ENCODE measurements at places on chromosomes 2 and 18.
A peak's percentile ranks its signal among the peaks of the same experiment; 100 is the strongest.

- no peak for DNase-seq
- no peaks in the 10 kb centered on the region for H3K36me3 ChIP-seq
- H3K27me3 ChIP-seq: no peaks in the 10 kb centered on the region
- H3K4me1 ChIP-seq: no peaks in the 10 kb centered on the region
Observed at GRCh38 chr2:154324601-154325000, 373.9 kb upstream of the KCNJ3 start.

- H3K27me3 ChIP-seq: no peaks in the 10 kb centered on the region
- DNase-seq: no peak
- no peaks in the 10 kb centered on the region for H3K4me1 ChIP-seq
- no peaks in the 10 kb centered on the region for H3K36me3 ChIP-seq
- H3K27ac ChIP-seq: no peak overlapping the region
Observed at GRCh38 chr2:154142480-154142879, 270.8 kb downstream of the GALNT13 start.

DNA sequence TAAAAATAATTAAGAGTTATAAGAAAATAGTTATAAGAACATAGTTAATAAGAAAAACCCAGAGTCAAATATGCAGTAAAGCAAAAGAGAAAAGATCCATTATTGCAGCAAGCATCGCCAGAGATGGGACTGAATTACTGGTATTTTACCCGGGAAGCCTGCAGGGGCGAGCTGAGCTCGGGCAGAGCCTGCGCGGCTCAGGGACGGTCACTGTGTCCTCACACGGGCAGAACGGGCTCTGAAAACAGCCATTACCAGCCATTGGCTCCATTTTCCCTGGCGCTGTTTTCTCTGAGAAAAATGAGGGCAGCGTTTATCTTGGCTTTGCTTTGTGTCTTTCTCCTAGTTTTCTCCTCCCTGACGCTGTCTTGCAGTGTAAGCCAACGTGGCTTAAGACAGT is 95.3 kb upstream of the ALKAL2 start:
- H3K4me3 ChIP-seq: no peak overlapping the region
- H3K36me3 ChIP-seq: no peaks in the 10 kb centered on the region
- no peak for DNase-seq
- no peak overlapping the region for H3K27ac ChIP-seq
- peaks cover 80% of the 10 kb centered on the region for H3K27me3 ChIP-seq

DNA sequence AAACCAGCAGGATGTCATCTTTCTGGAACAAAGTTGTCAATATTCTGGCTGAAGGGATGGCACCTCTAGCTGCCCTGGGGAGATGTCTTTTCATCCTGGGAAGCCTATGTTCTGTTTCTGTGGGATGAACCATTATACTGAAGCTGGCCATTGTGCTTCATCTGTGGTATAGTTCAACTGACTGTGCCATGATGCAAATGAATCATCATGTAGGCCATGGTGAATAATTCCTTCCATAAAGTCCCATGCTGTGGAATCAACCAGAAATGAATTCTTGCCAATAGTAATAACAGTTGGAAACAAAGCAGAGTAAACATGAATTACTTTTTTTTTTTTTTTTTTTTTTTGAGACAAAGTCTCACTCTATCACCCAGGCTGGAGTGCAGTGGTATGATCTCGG is 64.1 kb upstream of the CNGA3 start:
- H3K4me3 ChIP-seq: no peak overlapping the region
- no peak for DNase-seq
- no peaks in the 10 kb centered on the region for H3K36me3 ChIP-seq
- no peaks in the 10 kb centered on the region for H3K4me1 ChIP-seq
- H3K27ac ChIP-seq: no peak overlapping the region
- peaks cover 52% of the 10 kb centered on the region for H3K27me3 ChIP-seq

DNA sequence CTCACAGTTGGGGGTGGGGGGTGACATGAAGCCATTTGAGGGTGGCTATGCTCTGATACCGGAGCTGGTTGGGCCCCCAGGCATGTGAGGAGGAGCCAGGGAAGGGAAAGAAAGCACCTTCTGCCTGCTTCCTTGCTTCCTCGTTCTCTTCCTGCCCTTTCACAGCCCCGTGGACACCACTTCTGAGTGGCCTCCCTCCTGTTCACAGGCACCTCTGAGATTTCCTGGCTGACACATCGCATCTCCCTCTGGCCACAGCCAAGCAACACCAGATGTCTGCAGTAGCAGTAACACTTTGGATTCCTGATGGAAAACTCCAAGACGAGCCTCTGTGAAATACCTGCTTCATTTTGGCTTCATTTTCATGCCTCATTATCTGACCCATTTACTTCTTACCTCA is 64.7 kb upstream of the ST3GAL5 start:
- no peak overlapping the region for H3K27ac ChIP-seq
- no peak for DNase-seq
- peaks cover 20% of the 10 kb centered on the region for H3K27me3 ChIP-seq
- H3K4me3 ChIP-seq: no peak overlapping the region
- peaks cover 12% of the 10 kb centered on the region for H3K4me1 ChIP-seq
- no peaks in the 10 kb centered on the region for H3K36me3 ChIP-seq

- H3K27me3 ChIP-seq: no peaks in the 10 kb centered on the region
- H3K27ac ChIP-seq: no peak overlapping the region
- H3K4me1 ChIP-seq: no peaks in the 10 kb centered on the region
- DNase-seq: no peak
Observed at GRCh38 chr18:62637403-62637802, 77.9 kb upstream of the PHLPP1 start.

GRCh38 chr2:170716851-170717598 is 1.9 kb downstream of the SP5 start:
- no peaks in the 10 kb centered on the region for H3K36me3 ChIP-seq
- peaks cover 100% of the 10 kb centered on the region for H3K27me3 ChIP-seq
- H3K4me1 ChIP-seq: peaks cover 46% of the 10 kb centered on the region
- H3K27ac ChIP-seq: no peak overlapping the region
- DNase-seq: peak; percentile 23

GRCh38 chr2:149894760-149895159 is 307.2 kb upstream of the MMADHC start:
- no peak overlapping the region for H3K4me3 ChIP-seq
- H3K4me1 ChIP-seq: no peaks in the 10 kb centered on the region
- H3K27me3 ChIP-seq: no peaks in the 10 kb centered on the region
- no peak overlapping the region for H3K27ac ChIP-seq
- H3K36me3 ChIP-seq: no peaks in the 10 kb centered on the region

DNA sequence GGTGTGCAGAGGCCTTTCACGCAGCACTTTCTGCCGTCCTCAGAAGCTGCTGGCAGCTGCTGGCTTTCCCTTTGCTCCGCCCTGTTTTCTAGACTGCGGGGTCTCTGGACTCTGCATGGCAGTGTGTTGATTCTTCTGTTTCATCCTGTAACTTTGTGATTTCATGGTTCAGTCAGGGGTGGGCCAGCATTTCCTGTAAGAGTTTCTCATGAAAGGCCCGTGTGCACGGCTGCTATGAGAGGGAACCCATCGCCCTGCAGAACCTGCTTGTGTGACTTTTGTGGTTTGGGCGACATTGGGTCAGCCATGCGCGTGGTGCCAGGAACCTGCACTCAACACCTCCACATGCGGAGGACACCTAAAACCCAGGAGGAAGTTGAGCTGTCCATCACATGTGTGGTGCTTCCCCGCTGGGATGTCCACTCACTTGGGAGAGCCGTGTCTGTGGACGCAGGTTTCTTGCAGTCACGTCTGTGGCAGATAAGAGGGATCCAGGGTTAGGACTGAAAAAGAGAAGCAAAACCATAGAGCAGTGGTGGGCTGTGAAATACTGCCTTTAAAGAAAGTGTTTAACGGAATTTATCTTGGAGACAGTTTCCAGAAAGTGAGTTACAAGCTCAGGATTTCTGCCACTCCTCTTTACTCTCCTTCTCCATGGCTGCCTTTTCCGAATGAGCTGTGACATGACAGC is 167.3 kb upstream of the ALKAL2 start:
- no peaks in the 10 kb centered on the region for H3K36me3 ChIP-seq
- H3K27ac ChIP-seq: no peak overlapping the region
- no peaks in the 10 kb centered on the region for H3K4me1 ChIP-seq
- no peak for DNase-seq
- no peak overlapping the region for H3K4me3 ChIP-seq

DNA sequence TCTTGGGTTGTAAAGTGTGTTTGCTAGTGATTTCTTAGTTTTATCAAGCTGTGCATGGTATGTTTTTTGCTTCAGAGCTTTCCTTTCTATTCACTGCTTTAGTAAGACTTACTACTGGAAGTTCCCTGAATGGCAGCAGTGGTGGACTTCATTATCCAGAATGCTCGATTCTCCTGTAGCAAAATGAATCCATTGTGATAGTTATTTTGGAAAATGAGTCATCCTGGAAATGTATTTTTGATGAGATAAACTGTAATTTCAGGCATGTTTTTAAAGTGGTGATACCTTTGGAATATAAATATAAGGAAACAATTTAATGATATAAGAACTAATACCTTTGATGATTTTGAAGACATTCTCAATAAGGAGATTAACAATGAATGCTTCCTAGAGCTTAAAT is 387.1 kb downstream of the PTPRM start:
- H3K27me3 ChIP-seq: no peaks in the 10 kb centered on the region
- no peak overlapping the region for H3K27ac ChIP-seq
- no peak overlapping the region for H3K4me3 ChIP-seq
- DNase-seq: no peak

DNA sequence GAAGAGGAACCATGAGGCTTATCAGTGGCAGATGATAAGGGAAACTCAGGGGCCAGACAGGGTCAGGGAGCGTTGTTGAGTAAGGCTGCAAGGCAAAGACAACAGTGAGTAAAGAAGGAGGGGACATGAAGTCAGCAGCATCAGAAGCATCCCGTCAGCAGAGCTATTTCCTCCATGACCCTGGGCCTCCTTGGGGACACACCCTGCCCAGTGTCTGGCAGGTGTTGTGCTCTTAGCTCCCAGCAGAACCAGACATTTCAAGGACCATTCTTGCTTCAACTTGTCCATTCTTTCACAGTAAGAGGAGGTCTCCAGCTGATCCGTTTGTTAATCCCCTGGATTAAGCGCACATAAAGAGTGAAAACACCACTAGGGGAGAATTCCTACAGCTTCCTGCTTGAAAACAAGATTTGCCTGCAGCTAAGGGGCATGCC is 88.7 kb upstream of the MEIS1 start:
- H3K27me3 ChIP-seq: peaks cover 13% of the 10 kb centered on the region
- no peak overlapping the region for H3K27ac ChIP-seq
- no peaks in the 10 kb centered on the region for H3K36me3 ChIP-seq
- no peak for DNase-seq

- no peaks in the 10 kb centered on the region for H3K27me3 ChIP-seq
- H3K4me1 ChIP-seq: no peaks in the 10 kb centered on the region
- H3K27ac ChIP-seq: peak overlapping the region; percentile 41
- no peaks in the 10 kb centered on the region for H3K36me3 ChIP-seq
- no peak overlapping the region for H3K4me3 ChIP-seq
Observed at GRCh38 chr2:226337941-226338600, 461.5 kb downstream of the IRS1 start.

DNA sequence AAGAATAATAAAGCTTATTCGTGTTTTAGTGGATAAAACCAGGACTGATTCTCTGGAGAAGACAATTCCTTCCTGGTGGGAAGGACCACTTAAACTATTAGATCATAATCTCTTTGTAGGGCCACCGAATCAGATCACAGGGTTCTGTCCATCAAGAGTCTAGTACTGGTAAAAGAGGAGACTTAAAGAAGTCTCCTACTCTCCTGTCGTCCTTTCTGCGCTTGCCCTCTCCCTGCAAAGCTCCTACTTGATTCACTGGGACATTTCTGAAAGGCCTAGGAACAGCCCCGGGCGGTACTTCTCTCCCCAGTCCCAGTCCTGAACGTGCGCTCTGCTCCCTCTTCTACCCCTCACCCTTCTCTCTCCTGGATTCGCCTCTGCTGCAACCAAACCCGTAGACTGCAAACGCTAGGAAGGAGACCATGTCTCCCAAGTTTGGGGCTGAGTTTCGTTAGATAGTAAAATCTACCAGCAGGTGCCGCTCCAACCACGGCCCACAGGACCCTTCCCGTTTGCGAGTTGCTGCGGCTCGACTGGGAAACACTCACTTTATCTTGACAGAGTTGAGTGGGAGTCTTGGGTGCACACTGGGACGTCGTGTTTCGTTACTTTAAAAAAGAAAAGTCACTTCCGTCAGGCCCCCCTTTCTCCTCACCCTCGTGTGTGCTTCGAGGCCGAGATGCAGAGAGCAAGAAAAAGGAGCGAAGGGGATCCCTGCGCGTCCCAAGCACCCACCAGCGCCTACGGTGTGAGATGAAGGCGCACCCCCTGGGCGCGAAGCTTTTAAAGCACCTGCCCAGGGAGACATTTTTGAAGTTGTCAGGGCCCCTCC is 923 bp downstream of the FIGLA start:
- H3K27me3 ChIP-seq: peaks cover 95% of the 10 kb centered on the region
- peaks cover 14% of the 10 kb centered on the region for H3K4me1 ChIP-seq
- peak; percentile 39 for DNase-seq

- peak; percentile 82 for DNase-seq
- no peak overlapping the region for H3K27ac ChIP-seq
- H3K4me1 ChIP-seq: peaks cover 16% of the 10 kb centered on the region
- H3K27me3 ChIP-seq: no peaks in the 10 kb centered on the region
- peak overlapping the region; percentile 43 for H3K4me3 ChIP-seq
Observed at GRCh38 chr2:65040400-65041261, 15.6 kb upstream of the CEP68 start.

DNA sequence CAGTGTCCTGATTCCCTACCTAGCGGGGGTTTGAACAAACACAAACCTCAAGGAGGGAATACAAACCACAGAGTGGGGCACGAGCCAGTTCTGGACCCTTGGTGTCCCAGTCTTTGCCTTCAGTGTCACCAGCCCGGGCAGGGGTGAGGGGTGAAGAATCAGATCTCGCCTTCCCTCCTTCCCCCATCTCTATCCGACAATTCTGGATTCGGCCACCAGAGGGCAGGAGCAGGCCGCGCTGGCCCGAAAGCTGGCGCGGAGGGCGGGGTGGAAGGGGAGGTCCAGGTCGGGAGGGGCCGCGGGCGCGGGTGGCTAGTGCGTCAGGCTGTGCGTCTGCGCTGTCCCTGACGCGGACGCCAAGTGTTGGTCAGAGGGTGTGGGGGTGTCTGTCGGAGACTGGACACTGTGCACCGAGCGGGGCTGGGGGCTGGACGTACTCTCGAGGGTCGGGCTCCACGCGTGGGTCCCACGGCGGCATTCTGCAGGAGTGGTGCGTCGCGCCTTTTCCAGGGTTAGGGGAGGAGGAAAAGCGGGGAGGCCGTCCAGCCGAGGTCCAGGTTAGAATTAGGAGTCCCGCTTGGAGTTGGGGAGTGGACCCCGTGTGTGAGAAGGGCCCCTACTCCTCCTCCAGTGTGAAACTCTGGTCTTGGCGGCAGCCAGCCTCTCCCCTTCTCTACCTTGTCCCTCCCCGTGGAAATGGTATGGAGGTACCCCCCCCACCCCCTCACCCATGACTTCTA is 2.9 kb upstream of the CRYBA2 start:
- no peaks in the 10 kb centered on the region for H3K36me3 ChIP-seq
- peaks cover 100% of the 10 kb centered on the region for H3K27me3 ChIP-seq
- peak overlapping the region; percentile 61 for H3K4me3 ChIP-seq

DNA sequence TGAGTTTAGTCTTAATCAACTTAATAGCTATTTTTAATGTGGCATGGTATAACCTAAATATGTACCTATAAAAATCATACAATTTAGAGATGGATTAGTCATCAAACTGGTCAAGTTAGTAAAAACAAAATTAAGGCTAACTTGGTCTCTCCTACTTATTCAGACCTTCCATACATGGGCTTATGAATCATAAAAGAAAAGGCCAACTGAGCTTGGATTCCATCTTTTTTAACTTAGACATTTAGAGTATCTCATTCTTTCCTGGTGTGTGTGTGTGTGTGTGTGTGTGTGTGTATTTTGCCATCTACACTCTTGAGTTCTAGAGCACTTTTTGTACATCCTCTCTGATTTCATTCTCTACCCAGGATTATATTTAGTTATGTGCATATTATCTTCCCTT is 637.5 kb downstream of the PLCL1 start:
- no peaks in the 10 kb centered on the region for H3K27me3 ChIP-seq
- H3K27ac ChIP-seq: no peak overlapping the region
- H3K4me3 ChIP-seq: no peak overlapping the region
- no peaks in the 10 kb centered on the region for H3K36me3 ChIP-seq
- no peak for DNase-seq

Data from left ventricle myocardium inferior (tissue), 1 donor.